H4 (cell line): ENCODE measurements at places on chromosomes 13 and 19. TPM values are rescaled to one million over a fixed set of nuclear protein-coding genes. Genes with fewer than 3 reads are reported as not detected.
A peak's percentile ranks its signal among the peaks of the same experiment; 100 is the strongest.

DNA sequence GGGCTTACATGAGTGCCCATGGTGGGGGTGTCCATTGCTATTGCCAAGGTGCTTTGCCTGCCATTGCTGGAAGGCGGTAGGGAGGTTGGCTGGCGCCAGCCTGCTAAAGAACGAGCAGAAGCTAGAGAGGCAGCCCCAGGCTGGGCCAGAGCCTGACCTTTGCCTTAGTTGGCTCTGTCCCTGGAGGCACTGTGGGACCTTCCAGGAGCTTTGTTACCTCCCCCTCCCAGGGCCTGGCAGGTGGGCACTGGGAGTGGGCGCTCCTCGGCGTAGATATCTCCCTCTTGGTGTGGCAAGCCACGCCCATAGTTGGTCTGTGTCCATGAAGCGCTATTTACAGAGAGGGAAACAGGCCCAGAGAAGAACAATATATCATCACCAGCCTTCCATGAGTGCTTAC is 2.3 kb upstream of the SLC25A42 start:
- DNase-seq = no peak

DNA sequence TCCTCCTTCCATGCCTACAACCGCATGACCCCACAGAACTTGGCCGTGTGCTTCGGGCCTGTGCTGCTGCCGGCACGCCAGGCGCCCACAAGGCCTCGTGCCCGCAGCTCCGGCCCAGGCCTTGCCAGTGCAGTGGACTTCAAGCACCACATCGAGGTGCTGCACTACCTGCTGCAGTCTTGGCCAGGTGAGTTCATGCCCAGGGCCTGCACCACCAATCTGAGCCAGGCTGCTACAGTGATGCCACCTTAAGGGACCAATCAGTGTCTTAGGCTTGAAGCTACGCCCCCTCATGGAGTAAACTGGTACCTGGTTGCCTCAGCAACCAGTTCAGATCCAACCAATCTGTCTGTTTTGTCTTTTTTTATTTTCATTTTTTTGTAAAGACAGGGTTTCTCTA is 5.2 kb downstream of the SYDE1 start:
- no peak for DNase-seq

- DNase-seq = no peak
Observed at GRCh38 chr19:19578252-19578651, 40.2 kb downstream of the CILP2 start.

GRCh38 chr19:50952910-50953309 is at the start of gene KLK5:
Gene KLK5, minus strand, starts transcription at chr19:50953038. Its CDS starts 381 bp downstream, at chr19:50952657.
- DNase-seq = no peak

GRCh38 chr19:14031719-14032480 is at the start of gene IL27RA:
Gene IL27RA, plus strand, starts transcription at chr19:14031762. Its CDS starts 111 bp downstream, at chr19:14031873.
- DNase-seq = peak; percentile 52

DNA sequence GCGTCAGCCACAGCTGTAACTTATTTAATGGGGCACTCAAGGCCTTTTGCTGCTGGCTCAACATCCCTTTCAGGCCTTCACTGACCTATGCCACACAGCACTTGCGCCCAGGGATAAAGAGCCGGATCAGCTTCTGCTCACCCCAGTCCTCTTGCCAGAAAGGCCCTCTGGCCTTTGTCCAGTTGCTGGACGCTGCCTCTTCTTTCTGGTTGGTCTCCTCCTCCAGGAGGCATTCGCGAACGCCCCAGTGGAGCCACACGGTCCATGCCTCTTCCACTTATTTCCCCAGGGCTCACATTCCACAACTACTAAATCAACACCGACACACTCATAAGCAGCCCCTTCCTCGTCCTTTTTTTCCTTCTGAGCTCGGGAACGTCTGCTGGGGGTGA is 3.7 kb upstream of the ZNF329 start:
- no peak for DNase-seq

DNA sequence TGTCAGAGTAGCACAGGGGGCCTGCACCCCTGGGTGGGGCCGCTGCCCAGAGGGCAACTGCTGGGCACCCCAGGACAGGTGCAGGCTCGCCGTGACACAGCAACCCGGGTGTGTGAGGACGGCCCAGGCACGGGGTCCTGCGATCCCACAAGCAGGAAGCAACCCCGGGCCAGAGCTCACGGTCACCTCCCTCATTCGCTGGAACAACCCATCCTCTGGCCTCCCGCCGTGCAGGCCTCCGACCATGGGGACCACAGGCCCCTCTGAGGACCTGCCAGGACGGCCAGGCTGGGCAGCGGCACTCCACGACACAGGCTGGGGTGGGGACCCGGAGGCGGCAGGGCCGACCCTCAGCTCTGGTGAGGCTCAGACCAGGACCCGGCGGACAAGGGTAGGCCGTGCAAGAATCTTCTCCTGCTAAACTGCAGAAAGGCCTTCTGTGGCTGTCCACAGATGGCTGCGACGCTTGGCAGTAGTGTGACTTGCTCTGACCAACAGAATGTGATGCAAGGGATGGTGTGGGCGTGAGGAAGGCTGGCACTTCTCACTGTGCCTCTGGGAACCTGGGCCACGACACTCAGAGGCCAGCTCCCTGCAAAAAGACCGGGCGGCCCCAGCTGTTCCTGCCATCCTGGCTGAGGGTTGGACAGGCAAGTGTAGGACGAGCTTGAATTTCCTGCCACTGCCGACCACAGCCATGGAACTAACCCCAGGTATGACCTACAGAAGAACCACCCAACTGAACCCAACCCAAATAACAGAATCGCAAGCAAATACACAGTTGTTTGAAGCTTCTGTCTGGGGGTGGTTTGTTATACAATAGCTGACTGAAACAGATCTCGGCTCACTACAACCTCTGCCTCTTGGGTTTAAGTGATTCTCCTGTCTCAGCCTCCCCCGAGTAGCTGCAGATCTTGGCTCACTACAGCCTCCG is 26.5 kb downstream of the PIP5K1C start:
- no peak for DNase-seq

DNA sequence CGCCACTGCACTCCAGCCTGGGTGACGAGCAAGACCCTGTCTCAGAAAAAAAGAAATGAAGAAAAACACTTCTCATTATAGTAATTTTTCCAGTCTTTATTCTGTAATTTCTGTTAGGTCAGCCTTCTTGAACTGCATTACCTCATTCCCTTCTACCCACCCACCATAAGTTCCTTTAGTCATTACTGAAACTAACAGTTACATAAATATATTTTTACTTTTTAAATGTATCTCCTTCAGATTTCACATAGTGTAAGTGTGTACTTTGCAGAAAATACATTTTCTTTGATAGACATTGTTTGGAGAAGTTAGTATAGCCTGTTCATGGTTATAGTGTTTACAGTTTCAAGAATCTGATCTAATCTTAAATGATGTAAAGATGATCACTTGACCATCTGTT is 31.7 kb upstream of the KCTD4 start:
- DNase-seq = no peak

DNA sequence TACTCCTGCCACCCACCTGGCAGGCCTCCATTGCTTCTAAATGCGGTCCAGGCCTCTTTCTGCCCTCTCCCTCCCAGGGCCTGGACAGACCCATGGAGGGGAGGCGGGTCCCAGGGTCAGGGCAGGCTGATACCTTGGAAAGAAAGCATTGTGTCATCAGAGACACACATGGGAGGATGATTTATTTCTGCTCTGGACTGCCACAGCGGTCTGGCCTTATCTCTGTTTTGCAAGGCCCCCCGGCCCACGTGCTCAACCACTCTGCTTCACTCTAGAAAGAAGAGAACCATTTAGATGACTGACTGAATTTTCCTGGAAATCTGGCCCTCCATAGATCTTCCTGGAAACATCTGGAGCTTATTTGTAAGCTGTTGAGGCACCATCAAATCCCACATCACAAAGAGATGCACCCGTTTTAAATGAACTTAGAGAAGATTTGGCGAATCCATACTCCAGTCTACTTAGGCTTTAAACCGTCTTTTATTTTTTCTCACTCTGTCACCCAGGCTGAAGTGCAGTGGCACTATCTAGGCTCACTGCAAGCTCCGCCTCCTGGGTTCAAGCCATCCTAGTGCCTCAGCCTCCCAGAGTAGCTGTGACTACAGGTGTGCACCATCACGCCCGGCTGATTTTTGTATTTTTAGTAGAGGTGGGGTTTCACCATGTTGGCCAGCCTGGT is 48.3 kb upstream of the URI1 start:
- no peak for DNase-seq

GRCh38 chr19:45442778-45443461 is 19.2 kb upstream of the ERCC1 start:
- no peak for DNase-seq

DNA sequence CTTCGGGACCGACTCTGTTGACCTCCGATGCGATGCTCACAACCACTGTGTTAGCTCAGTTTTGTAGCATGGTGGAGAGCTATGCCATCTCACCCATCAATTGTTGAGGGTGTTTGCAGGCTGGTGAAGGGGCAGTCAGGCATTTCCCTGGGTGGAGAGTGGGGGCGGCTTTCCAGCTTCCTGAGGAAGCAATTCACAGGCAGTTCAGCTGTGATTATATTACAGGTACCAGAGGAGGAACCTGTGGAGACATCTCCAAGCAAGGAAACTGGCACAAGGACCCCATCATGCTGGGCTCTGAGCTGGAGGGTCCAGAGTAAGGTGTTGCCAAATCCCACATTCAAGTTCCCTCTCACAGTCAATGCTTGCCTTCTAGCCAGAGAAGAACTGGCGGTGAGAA is 166.0 kb upstream of the ZNF536 start:
- no peak for DNase-seq

GRCh38 chr13:85521657-85522056 is 277.6 kb downstream of the SLITRK6 start:
- no peak for DNase-seq

- no peak for DNase-seq
Observed at GRCh38 chr19:44847144-44848035, 1.3 kb downstream of the NECTIN2 start.

DNA sequence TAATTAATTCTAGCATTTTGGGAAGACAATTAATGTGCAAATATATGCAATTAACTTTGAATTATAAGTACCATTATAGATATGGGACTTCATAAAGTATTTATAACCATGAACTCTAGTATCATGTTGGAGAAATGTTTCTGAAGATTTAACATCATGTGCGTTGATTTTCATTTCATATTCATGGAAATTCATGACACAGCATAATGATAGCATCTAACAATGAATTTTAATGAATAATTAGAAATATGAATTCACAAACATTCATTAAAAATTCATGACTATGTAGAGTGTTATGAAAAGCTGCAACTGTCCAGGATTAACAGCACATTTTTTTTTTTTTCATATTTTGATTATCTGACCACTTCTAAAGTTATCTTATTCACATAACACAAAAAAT is 70.1 kb upstream of the KLHL1 start:
- no peak for DNase-seq

GRCh38 chr13:112869202-112870050 is 99.6 kb upstream of the MCF2L start:
- DNase-seq = no peak

DNA sequence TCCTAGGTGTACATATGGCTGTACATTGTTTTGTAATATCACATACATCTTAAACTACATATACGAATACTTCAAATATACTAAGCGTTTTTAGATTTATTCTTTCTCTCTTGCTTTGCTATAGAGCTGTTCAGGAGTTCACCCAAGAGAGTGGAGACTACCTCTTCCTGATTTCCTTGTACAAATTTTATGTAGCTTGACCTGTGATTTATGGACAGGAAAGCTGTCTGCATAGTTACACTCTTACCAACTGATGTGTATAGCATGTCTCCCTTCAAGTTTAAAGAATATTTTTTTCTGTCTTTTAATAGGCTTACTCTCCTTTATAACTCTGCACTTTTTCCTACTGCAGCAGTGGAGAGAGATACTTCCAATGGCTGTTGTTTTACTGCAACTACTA is 428.7 kb downstream of the NDFIP2 start:
- DNase-seq = no peak

FAM98C gene
- total RNA-seq = 15.6 and 19.7 TPM in 2 replicates

COQ8B gene
- 11.9 and 19.1 TPM in 2 replicates for total RNA-seq

NECTIN2 gene
- 42.0 and 43.3 TPM in 2 replicates for total RNA-seq

SLC10A2 gene
- total RNA-seq = not detected in 2 replicates

CPT1C gene
- 1.6 and 2.6 TPM in 2 replicates for total RNA-seq

GPR180 gene
- total RNA-seq = 2.5 and 3.7 TPM in 2 replicates

RDH13 gene
- 18.1 and 43.0 TPM in 2 replicates for total RNA-seq

DMWD gene
- 5.9 and 7.8 TPM in 2 replicates for total RNA-seq

TSHZ3 gene
- 5.4 and 7.1 TPM in 2 replicates for total RNA-seq

KLK1 gene
- not detected in 2 replicates for total RNA-seq

ZNF813 gene
- total RNA-seq = 3.0 and 3.4 TPM in 2 replicates
